ENCODE measurements at places on chromosomes 4 and X.

GRCh38 chrX:109886122-109886761, 116.7 kb upstream of the TMEM164 start:
- DNase-seq = no peak

DNA sequence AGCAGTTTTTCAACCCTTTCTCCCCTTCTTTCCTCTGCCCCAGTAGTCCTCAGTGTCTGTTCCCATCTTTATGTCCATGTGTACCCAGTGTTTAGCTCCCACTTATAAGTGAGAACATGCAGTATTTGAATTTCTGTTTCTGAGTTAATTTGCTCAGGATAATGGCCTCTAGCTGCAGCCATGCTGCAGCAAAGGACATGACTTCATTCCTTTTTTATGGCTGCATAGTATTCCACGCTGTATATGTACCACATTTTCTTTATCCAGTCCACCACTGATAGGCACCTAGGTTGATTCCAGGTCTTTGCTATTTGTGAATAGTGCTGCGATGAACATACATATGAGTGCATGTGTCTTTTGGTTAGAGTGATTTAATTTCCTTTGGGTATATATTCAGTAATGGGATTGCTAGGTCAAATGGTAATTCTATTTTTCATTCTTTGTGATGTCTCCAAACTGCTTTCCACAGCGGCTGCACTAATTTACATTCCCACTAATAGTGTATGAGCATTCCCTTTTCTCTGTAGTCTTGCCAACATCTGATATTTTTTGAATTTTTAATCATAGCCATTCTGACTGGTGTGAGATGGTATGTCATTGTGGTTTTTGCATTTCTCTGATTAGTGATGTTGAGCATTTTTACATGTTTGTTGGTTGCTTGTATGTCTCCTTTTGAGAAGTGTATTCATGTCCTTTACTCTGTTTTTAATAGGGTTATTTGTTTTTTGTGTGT, 54.6 kb upstream of the ANK2 start:
- DNase-seq = no peak

GRCh38 chr4:184851200-184851541, 25.4 kb upstream of the ACSL1 start:
- DNase-seq = no peak

DNA sequence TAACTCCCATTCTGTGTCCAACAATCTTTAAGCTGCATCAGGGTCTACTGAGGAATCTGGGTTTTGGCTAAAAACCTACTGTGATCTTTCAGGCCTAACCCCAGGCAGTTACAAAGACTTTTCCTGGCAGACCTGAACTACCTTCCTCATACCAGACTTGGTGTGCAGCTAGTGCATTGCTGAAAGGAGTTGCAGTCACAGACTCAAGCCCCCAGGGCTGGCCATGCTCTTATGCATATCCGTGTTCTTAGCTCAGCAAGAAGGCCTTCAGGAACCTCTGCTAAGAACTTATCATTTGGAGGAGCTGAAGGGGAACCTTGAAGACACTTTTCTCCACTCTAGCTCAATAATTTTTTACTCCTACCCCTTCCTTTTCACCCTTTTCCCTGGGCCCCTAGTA, 147.5 kb downstream of the INPP4B start:
- no peak for DNase-seq

- no peak for DNase-seq
Measured at GRCh38 chrX:76919761-76920160, 492.3 kb downstream of the MAGEE1 start.

Data from stimulated activated CD8-positive, alpha-beta memory T cell treated with anti-CD3 and anti-CD28 coated beads, Interleukin-7, amount 100 ng/mL, for 1 hour (primary cell).